ENCODE measurements at places on chromosomes 12 and 14.

DNA sequence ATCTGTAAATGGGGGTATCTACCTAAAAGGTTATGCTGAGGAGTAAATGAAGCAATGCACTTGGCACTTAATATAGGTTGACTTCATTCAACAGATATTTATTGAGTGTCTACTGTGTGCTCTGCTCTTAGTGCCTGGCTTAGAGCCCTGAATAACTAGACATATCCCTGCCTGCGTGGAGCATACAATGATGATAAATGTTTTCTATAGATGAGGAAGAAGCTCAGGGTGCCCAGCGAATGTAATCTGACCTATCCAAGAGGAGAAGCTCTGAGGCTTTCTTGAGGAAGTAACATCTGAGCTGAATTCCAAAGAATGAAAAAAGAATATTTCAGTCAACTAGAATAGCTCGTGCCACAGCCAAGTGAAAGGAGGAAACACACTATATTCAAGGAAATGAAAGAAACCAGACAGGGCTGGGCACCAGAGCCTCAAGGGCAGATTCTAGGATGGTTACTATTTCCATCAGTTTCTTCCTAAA, 17.9 kb upstream of the HIGD1C start:
- DNase-seq = no peak

DNA sequence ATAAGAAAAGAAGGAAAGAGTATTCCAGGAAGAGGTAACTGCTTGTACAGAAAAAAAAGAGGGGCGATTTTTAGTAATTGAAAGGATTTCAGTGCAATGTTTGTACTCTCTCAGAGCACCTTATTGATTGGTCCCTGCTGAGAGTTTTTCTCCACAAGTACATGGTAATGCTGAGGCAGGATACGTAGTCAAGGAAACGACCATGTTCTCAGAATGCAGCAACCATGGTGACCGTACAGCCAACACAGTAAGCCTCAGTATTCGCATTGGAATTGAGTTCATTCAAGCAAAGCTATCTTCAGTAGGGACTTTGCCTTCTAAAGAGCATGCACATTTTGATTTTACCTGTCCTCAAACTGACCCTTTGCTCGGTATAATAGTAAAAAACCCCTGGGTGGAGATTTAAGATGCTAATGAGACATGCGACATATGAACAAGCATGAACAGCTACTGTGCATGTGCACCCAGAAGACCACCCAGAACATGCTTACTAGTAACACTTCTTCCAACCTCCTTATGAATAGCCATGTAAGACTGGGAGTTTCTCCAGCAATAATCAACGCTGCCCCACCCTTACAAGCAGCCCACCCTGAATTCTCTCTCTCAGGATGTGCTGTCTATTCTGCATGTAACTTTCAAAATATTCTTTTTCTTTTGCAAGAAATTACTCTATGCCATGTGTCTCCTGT, 6.2 kb upstream of the SLC41A2 start:
- no peak for DNase-seq

GRCh38 chr14:105701456-105702274, 175.3 kb downstream of the TMEM121 start:
- no peak for DNase-seq

DNA sequence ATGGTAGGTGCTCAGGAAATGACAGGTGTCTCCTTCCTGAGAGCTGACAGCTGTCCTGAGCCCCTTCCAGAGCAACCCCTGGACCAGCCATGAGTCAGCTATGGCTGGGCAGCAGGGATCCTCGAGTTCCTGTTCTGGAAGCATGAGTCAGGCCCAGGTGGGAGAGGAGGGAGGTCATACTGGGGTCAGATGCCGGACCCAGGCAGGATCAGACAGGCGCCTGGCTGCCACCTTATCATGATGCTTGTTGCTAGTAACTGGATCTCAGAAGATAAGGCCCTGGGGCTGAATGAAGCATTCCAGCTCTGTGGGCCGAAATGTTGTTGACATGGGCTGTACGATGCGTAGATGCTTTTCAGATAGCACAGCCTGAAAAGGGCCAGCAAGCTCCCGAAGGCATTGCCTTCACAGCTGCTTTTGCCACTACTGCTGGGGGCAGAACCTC, 17.4 kb upstream of the KRT7 start:
- no peak for DNase-seq

GRCh38 chr14:22036541-22037239, 363.1 kb upstream of the OR4E1 start:
- no peak for DNase-seq

DNA sequence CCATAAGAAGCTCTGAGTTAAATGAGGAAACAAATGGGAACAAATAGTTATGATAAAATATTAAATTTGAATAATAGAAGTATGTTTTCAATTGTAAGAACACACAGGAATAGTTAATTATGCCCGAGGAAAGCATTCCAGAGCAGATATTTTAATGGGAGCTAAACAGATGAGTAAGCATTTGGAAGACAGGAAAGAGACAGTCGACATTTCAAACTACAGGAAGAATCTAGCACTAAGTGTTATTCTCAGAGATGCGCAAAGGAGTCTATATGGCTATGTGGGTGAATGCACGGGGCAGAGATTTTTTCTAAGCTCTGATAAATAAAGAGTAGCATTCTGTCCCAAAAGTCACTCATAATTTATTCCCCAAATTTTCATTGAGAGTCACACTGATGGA, 64.5 kb upstream of the SSTR1 start:
- DNase-seq = no peak

DNA sequence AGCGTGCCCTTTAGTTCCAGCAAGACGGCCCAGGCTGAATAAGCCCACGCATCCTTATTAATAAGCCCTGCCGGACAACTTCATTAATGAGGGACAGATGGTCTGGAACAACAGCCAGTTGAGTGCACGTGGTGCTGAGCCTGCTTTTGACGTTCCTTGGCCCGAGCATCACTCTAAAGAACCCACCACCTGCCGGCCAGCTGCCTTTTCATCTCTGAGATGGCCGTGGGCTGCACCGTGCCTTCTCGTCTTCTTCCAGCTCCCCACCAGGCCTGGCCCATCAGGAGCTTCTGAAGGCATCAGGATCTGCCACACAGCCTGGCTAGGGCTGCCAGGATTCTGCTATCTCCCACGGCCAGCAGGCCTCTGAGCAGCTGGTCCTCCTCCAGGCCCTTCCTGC, 80.0 kb downstream of the AACS start:
- no peak for DNase-seq

DNA sequence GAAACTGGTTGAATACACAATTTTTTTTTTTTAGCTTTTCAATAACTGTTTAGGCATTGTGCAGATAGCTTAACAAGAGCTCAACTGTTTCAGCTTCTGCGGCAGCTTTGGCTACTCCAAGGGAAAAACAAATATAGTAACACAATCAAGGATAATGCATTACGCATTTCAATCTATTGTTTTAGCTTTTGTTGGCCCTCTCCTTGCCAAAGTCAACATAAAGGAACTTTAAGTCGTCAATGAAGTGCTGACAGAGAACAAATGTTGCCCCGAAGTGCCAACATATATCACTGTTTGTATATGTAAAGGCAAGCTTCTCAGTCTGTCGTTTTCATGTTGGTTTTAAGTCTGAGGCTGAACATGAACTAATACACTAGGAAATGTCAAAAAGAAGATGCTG, 1087.4 kb upstream of the FLRT2 start:
- DNase-seq = no peak

DNA sequence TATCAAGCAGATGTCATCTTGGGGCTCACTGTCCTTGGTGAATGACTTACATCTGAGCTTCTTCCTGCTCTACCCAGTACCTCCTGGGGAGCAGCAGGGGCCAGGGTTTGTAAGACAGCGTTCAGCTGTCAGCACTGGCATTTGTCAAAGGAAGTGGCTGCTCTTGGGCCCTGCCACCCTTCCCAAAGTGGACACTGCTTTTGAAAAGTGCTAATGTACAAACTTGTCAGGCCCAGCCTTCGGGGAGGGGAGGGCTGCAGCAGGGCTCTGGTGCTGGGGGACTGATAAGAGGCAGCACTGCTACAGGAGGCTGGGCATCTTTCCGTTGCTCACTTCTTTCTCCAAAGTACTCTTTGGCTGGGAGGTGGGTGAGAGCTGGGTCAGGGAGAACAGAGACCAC, 59.8 kb upstream of the RBM19 start:
- no peak for DNase-seq

GRCh38 chr14:29927376-29928116, at the start of gene PRKD1:
PRKD1 (minus strand) TSS chr14:29927847.
- DNase-seq = no peak

DNA sequence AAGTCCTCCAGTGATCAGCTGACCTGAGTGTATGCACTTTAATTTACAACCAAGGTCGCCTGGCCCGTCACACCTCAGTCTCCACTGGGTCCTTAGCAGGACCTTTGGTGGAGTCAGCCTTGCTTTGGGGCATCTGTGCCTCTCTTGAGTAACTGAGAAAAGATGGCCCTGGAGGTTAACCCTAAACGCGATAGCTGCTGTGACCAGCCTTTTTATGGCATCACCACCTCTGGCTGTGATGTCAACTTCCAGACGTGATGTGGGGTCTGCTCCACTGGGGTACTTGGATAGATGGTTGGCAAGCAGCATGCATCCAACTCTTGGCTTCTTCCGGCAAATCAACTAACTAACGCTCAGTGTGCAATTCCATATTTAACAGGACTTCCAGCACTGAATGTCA, 122.8 kb upstream of the RTL1 start:
- no peak for DNase-seq

DNA sequence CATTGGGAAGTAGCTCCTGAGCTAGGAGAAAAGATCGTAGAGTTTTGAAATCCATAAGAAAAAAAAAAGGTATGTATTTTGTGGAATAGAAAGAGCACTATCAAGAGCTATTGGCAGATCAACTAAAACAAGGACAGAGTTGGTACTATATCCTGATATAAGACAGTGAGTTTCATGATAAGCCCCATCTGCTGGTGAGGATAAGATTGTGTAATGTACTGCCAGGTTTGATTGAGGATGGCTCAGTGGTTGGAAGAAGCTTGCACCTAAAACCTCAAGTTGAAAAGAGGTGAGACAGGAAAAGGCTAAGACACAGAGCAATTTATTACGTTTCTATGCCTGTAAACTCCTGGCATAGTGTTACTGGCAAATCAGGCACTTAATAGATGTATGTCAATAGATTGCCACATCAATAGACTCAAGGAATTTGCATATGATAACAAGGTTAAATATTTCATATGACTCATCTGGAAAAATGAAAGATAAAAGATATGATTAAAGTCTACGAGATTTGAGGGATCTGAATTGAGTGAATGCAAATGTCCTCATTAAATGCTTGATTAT, 525.6 kb downstream of the FLRT2 start:
- no peak for DNase-seq

Data from CD4-positive, alpha-beta T cell (primary cell).